ENCODE measurements at places on chromosomes 6 and 20.

GRCh38 chr6:128240024-128240428 is 280.4 kb downstream of the PTPRK start:
- no peak for DNase-seq

DNA sequence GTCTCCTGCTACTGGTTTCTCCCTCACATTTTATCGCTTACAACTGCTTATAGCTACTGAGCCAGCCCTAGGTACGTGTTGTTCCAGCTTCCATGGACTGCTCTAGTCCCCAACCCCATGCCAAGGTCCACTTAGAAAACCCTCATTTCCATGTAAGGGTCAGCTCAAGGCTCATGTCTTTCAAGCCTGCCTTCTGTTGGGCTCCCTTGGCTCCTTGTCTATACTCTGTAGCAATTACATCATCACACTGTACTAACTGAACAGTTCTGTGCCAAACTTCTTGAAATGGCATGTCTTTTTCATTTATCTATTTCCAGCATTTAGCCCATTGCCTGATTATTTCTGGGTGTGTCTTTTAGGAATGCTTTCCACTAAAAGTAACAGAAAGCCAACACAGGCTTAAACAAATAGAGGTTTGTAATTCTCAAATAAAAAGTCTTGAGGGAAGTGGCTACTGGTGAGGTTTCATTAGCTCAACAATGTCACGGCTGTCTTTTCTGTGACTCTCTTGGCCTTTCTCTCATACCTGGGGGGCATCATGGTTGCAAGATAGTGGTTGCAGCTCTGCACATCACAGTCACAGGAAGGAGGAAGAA is 317.6 kb downstream of the TPBG start:
- DNase-seq: no peak

GRCh38 chr6:151681433-151682059 is 125.9 kb upstream of the ESR1 start:
- no peak for DNase-seq

GRCh38 chr20:1946442-1946761 is 47.5 kb downstream of the PDYN start:
- no peak for DNase-seq

- DNase-seq: no peak
These were observed 242.6 kb upstream of the CDYL start for GRCh38 chr6:4533576-4533975.

DNA sequence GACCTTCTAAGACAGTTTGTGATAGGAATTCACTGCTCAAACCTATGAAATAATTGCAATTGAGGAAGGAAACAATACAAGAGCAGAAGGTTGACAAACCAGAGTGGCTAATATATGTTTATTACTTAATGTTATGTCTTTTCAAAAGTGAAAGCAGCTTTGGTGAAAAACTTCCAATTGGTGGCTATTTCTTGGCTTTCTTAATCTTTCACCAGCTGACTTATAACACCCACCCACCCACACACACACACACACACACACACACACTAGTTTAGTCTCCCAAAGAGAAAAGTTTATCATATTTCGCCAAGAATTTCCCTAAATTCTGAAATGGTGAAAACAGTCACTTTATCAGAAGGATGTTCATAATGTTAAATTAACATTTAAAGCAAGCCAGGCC is 583.5 kb downstream of the EYS start:
- no peak for DNase-seq

GRCh38 chr6:152453421-152453820 is 183.7 kb downstream of the SYNE1 start:
- DNase-seq: no peak

DNA sequence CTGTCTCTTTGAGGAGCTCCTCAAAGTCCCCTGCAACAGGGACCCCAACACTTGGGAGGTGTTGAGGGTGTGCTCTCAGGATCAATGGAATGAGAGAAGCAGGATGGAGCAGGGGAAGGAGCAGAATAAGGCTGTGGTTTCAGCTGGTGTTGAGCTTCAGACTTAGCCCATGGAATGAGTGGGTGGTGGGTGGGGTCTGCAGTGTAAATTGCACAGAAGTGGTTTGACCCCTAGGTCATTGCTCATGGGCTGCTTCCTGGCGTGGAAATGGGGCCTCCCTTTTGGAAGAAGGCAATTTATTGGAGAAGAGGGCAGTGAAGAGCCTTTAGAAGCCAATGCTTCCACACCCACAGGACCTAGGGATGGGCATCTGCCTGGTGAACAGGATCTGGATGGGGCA is 37.0 kb upstream of the KCNG1 start:
- no peak for DNase-seq

DNA sequence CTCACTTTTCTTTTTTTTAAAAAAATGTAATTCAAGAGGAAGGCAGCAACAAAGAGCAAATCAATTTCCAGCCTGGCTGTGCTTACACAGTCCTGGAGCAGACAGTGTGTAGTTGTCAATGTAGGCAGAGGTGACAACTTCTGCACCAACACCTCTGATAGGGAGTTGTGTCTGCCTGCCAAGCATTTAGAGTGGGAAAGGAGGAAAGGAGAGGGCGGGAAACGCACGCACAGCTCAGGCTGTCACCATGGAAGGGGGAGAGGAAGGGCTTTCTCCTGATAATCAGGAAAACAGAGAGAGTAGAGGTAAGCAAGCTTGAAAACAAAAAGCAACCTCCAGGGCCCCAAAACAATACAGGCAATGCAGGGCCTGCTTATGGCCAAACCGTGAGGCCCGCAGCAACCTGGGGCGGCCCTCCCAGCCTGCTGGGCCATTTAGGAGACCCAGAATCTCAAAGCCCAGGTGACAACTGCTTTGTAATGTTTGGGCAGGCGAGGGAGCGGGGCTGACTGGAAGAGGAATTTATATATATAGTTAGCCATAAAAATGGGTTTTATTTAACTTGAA is 41.5 kb upstream of the GFOD1 start:
- no peak for DNase-seq

DNA sequence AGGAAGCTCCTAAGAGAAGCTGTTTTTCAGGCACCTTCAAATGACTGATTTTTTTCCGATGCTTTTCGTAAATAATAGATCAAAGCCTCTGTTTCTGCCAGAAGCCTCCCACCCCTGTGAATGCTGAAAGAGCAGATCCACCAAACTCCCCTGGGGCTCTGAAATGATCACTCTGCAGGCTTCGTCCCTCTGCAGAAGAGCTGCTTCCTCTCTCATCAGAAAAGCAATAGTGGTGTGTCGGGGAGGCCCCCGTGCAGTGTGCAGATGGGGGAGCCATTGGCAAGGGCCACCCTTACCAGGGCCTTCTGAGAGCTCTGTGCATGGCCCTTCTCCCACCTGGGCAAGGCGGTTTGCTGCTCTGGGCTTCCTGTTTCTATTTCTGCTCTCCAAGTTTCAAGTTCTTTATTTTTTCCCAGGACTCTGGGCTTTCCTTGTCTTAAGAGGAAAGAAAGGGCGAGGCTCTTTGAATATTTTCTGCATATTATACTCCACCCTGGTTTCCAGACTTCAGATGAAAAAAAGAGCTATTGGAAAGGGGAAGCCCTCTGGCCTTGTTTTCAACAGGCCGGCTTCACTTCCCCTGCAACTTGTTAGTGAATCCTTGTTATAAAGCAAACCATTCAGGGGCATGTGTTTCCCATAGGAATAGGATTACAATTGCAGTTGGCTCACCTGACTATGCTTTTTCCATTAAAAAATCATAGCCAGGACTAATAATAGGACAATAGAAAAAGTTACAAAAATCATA is 155.2 kb downstream of the TTLL2 start:
- DNase-seq: no peak

GRCh38 chr6:111727802-111728201 is 122.1 kb upstream of the TRAF3IP2 start:
- no peak for DNase-seq

- no peak for DNase-seq
These were observed 58.2 kb downstream of the KIF16B start for GRCh38 chr20:16515046-16515445.

GRCh38 chr6:25078141-25078540 is 142.4 kb upstream of the RIPOR2 start:
- no peak for DNase-seq

DNA sequence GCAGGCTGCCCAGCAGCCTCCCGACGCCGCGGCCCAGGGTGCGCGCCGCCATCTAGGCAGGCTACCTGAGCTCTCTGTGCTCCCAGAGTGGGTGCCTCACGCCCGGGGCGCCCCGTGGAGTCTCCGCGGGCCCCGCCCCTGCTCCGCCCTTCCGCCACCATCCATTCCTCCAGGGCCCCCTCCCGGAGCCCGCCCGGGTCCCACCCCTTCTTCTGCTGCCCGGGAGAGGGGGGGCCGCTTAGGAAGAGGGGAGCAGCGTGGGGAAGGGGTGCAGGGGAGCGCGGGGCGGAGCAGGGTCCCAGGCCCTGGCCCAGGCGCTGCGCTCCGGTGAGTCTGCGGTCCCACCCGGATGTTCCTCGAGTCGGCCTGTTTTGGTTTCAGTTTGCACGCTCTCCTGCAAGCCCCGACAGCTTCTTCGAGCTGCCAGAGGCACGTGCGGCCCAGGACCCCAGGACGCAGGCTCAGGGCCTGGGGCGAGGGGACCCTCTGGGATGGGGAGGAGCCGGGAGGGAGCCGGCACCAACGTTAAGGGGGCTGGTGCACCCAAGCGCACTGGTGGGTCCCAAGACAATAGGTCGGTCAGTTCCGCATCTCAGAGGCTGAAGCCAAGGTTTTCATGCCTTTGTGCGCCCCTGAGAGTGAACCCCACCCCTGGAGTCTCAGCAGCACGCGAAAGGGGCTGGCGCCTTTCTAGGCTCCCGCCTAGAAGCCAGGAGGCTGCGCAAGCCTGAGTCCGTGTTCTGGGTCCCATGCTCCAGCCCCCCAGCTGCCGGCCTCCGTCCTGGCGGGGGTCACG is at the start of gene ACSS1:
TSS of gene ACSS1 (minus strand) at position 89 of the 796 bp plus-strand sequence. CDS start at position 52, 37 bp downstream.
- peak; percentile 21 for DNase-seq

- DNase-seq: no peak
These were observed 80.6 kb downstream of the GJA10 start for GRCh38 chr6:89974834-89975233.

- DNase-seq: no peak
These were observed 63.1 kb downstream of the ANKRD6 start for GRCh38 chr6:89495961-89496535.

- no peak for DNase-seq
These were observed 170.3 kb upstream of the SOX4 start for GRCh38 chr6:21423106-21423854.

- DNase-seq: no peak
These were observed 55.1 kb upstream of the HDDC2 start for GRCh38 chr6:125356884-125357283.

DNA sequence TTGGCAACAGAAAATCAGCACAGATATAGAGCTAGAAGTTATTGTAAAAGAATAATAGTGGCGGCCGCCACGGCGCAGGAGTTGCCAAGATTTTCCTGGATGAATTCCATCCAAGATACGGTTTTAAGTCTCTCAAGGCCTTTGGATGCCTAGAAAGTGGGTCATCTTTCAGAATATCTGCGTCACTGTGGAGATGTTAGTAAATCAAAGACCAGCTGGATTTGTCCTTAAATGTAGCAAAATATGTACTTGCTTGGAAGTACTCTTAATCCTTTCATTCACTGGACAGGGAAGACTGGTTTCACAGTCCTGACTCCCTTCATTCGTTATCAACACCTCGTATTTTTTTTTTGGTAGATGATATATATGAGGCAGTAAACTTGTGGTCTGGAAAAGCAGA is 83.0 kb downstream of the SLC22A3 start:
- no peak for DNase-seq

DNA sequence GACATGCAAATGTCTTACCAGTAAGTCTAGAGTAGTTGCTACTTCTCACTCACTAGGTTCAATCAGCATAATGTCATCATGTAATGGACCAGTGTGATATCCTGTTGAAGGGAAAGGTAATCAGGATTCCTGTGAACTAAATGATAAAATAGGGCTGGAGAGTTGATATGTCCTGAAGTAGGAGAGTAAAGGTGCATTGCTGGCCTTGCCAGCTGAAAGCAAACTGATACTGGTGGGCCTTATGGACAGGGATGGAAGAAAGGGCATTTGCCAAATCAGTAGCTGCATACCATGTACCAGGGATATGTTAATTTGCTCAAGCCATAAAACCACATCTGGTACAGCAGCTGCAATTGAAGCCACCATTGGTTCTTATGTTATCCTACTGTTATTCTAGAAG is 37.5 kb upstream of the IYD start:
- no peak for DNase-seq

DNA sequence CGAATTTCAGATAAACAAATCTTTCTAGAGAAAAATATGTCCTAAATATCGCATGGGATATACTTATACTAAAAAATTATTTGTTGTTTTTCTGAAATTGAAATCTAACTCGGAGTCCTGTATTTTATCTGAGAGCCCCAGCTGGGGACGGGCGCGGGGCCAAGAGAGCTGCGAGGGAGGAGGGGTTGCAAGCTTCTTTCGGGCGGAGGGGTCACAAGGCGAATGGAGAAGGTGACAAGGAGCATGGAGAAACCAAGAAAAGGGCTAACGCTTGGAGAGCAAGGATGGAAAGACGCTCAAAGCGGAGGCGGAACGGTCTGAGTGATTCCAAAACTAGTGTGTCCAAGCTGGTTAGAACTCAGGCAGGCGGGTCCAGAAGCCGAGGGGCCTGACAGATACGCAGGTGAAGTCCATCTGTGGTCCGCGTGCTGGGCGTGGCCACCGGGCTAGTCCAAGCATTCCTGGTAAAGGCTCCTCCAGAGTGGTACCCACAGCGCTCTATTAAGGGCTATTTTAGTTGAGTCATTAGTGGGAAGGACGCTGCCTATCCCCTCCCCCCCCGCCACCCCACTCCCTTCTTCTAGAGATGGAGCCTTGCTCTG is 41.5 kb upstream of the ZNFX1 start:
- no peak for DNase-seq

- DNase-seq: peak; percentile 40
These were observed 42.1 kb downstream of the IYD start for GRCh38 chr6:150410906-150411305.

GRCh38 chr6:139547122-139547776 is 172.8 kb upstream of the CITED2 start:
- no peak for DNase-seq

DNA sequence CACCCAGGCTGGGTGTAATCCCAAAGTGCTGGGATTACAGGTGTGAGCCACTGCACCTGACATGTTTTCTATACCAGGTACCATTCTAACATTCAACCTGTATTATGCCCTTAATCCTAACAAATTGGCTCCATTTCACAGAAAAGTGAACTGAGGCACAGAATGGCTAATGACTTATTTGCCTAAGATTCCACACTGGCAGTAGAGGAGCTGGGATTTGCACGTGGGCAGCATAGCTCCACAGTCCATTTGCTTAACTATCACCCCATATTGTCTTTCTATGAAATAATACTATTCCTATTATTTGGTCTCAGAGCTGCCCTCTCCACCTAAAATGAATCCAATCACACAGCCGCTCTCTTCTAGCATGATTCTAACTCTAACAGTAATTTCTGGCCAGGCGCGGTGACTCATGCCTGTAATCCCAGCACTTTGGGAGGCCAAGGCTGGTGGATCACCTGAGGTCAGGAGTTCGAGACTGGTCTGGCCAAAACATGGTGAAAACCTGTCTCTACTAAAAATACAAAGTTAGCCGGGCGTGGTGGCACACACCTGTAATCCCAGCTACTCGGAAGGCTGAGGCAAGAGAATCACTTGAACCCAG is 23.3 kb upstream of the MYMX start:
- no peak for DNase-seq

GRCh38 chr6:132279592-132280139 is 121.6 kb downstream of the MOXD1 start:
- DNase-seq: peak; percentile 84

Measured in kidney glomerular epithelial cell (primary cell).